ENCODE measurements at places on chromosomes 7 and 10.

DNA sequence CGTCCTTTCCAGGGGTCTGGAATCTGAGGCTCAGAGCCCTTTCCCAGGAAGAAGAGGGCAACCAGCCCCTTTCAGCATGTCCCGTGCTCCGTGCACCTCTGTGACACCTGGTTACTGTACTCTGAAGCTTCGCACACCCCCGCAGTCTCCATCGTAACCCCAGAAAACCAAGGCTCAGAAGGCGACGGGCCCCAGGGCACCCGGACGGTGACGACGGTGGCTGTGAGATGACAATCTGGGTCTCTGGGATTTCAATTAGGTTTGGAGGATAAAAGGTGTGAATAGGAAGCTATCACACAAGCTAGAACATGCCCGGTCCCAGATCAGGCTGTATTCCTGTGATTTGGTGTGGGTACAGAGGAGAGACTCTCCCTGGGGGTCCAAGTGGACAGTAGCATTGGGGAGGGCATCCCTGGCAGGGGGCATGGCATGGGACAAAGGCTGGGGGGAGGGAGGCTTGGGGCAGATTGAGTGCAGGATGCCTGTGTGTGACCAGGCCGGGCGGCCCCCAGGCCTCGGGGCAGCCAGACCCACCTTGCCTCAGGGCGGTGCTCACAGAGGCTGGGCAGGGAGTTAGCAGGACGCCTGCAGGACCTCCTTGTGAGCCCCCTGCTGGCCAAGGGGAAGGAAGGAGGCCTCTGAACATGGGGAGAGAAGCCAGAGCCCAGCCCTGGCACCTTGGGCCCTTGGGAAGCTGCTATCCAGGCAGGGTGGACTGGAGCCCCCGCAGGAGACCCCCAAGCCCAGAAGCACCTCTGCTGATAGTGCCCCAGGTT lies 23.4 kb upstream of the PSMG3 start:
- DNase-seq, result no peak

GRCh38 chr10:20443094-20443493 lies 454.0 kb downstream of the NEBL start:
- no peak for DNase-seq

GRCh38 chr10:129956876-129957673 lies 7.0 kb downstream of the EBF3 start:
- peak; percentile 83 for DNase-seq

DNA sequence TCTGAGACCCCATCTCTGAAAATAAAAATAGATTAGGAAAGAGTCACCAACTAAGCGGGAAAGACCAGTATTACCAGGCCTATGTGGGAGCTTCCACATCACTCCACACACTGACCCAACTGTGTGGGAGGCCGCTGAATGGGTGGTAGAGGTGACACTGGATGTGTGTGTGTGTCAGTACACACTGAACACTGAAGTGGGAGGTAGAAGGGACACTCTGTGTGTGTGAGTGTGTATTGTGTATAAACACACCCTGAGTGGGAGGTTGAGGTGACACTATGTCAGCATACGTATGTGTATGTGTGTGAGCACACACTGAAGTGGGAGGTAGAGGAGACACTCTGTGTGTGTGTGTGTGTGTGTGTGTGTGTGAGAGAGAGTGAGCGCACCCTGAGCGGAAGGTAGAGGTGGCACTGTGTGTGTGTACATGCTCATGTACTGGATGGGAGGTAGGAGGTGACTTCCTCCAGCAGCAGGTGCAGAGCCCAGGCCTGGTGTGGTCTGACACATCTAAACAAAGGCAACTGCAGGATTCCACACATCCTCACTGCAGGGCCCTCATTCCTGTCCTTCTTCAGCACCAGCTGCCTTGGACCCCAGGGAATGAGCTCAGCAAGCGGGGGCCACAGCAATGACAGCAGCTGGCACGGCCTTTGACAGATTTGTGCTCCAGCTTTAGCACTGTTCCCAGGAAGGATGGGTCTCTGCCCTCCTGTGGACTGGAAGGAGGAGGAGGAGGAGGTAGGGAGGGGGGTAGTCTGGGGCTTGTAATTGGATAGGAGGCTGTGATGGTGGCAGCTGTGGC lies 26.5 kb upstream of the RBM20 start:
- DNase-seq, result peak; percentile 76

DNA sequence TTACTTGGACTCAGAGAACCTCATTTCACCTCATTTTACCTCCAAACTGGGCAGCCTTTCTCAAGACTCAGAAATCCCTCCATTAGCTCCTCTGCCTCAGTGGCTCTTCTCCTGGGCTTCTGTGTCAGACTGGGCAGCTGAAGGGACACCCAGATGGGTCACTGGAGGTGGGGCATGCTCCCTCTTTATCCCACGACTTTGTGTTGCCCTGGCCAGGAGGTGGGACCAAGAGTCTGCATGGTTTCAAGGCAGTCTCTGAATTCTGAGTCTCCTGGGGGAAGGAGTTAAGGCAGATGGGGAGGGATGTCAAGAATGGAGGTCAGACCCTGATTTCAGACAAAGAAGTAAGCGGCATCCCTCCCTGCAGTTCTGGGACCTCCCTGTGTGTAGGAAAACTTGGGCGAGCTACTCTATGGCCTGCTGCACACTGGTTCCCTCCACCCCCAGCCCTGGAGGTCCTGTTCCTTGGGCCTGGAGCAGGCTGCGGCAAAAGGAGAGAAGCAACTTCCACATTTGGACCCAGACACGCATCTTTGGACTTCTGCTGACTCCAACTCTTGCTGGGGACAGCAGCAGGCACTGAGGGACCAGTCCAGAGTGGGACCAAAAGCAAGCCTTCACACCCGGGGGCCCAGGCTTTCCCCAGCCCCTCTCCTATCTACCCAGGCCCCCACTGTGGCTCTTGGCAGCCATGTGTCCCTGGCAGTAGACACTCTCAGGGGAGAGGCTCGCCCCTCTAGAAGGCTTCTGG lies 10.8 kb downstream of the POLL start:
- DNase-seq, result no peak

DNA sequence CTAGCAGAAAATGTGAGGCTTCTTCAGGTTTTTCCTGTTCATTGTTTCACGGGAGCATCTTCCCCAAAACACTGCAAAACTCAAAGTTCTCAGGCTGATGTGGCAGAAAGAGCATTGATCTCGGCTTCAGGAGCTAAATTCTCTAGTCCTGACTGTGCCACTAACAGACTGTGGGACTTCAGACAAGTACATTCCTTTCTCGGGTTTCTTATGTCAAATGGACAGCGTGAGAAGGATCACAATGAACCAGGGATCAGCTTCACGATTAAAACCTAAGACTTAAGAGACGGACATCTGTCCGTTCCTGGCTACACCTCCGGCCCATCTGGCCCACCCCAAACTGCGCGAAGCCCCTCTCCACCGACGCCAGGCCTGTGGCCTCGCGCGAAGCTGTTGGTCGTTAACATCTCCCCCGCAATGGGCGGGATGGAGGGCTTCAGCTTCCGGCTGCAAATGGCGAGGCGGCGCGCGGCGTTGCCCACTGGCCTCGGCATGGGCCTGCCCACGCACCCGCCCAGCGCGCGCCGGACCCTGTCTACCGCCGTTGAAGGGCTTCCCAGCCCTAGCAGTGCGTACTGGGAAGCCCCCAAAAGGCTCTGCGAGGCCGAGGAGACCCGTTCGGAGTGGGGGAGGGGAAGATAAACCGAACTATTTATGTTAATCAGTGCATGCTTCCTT lies 549 bp upstream of the DDX50 start:
- DNase-seq, result peak; percentile 76

GRCh38 chr10:34505338-34505737 lies 309.8 kb downstream of the PARD3 start:
- no peak for DNase-seq

Data from NCI-H2171 treated with DMSO at 0.1 percent for 48 hours (cell line).